HT1080 (cell line): ENCODE measurements at places on chromosomes 16 and 17.
A peak's percentile ranks its signal among the peaks of the same experiment; 100 is the strongest.

DNA sequence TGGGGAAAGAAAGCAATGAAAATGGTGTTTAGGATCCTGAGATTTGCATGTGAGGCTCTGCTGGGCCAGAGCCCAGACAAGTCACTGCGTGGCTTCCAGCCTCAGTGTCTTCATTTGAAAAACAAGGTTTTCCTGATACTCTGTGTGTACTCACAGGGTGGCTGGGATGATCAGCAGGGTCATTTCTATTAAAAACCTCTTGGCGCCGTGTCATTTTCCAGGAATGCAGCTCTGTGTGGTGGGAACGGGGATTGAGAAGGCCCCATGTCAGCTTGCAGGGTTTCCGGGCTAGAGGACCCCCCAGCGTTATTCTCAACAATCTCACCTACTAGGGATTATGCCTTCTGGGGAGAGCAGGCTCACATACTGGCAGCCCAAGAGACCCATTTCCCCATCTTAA lies 73.5 kb downstream of the FOXL1 start:
- peak; percentile 33 for DNase-seq

GRCh38 chr16:52568983-52569690 lies 22.2 kb upstream of the TOX3 start:
- no peak for DNase-seq

DNA sequence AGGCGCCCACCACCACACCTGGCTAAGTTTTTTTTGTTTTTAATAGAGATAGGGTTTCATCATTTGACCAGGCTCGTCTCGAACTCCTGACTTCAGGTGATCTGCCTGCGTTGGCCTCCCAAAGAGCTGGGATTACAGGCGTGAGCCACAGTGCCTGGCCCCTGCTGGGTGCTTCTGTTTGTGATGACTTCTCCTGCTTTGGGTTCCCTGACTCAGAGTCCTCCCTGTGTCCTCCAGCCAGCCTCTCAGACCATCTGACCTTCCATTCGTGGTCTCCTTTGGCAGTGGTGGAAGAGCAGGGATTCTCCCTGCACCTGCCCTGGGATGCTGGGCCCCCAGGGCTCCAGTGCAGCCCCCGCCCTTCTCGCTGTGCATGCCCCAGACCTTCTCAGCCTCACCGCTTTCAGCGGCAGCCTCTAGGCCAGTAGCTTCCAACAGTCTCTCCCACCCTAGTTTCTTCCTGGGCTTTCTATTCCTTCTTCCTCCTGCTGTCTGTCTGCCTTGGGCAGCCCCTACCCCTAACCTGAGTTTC lies 13.2 kb downstream of the BEAN1 start:
- DNase-seq, result no peak

GRCh38 chr17:40352779-40353394 lies 11.7 kb downstream of the GJD3 start:
- DNase-seq, result no peak

- peak; percentile 68 for DNase-seq
Measured at GRCh38 chr17:74768069-74768762, 7.9 kb downstream of the NAT9 start.

DNA sequence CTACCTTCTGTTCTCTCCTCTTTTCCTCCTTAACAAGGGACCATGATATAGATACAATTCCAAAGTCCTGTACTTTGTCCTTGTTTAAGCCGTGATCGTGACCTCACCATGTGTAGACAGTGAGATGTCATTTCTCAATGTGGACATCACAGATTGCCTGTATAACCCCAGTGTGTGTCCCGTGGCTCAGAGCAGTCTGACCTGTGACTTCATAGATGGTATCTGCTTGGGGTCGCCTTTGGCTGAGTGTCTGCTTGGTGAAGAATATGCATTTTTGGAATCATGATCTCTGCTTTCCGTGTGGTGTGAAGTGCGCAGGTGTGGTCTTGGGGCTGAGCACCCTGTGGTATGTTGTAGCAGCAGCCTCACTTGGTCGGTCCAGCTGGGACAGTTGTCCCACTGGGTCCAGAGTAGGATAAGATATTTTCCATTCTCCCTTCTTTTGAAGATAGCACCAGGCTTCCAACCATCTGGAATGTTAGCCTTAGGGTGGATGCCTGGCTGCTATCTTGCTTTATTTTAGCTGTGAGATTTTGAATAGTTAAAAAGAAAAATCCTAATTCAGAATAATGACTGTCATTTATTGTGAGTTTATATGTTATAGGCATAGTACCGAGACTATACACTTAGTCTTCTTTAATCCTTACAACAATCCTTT lies 13.4 kb downstream of the MSI2 start:
- DNase-seq, result no peak

- no peak for DNase-seq
Measured at GRCh38 chr17:65618516-65618915, 57.1 kb upstream of the AXIN2 start.

DNA sequence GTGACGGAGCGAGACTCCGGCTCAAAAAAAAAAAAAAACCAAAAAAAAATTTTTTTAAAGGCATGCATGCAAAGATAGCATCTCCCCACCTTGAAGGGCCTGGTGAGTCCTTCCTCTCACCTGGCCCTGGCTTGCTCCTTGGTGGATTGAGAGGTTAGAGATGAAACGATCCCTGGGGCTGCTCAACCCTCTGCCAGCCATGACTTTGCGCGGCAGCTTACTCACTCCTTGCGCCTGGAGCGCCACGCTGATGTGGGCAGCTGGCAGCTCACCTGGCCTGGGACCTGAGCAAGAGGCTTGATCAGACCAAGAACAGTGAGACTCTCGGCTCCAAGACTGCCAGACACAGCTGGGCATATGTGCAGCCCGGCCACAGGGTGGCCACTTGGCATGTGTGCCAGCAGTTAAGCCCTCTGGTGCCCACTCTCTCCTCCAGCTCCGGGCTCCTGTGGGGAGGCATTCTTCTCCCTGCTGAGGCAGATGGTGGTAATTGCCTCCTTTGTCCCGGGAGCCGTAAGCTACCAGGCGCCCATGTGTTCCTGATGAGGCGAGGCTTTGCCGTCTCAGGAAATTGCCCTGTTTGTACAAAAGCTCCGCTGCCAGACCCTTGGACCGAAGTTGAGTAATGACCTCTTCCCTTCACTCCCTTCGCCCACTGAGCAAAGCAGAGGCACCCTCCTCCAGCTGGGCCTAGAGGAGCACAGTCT lies 5.1 kb upstream of the EVPL start:
- no peak for DNase-seq

DNA sequence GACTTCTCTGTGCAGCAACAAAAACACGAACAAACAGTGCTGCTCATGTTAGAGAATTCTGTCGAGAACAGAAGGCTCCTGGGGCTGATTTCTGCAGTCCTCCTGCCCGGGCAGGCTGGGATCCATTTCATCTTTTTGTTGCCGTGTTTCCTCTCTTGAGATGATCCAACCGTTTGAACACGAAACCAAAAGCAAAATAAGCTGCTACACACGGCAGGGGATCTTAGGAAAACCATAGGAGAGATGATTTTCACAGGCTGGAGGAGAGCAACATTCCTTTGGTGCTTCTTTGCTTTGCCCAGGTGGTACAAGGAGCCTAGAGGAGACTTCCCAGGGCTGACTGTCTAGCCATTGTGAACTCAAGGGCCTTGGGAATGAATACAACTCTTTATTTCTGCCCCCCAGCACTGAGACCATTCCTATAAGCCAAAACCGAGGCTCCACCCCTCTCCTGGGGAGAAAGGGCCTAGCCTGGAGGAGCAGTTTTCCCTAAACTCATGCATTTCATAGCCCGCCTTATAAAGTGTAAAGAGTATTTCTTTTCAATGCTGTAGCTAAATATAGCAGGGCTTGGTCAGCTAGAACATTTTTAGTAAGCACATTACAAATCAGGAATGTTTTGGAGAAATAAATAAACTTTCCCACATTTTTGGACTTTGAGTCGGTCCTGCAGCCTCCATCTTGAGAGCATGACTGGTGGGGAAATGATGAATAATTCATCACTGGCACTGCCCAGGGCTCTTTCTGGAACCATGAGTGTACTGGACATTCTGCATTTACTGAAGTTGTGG lies 7.7 kb downstream of the FOXL1 start:
- peak; percentile 47 for DNase-seq

DNA sequence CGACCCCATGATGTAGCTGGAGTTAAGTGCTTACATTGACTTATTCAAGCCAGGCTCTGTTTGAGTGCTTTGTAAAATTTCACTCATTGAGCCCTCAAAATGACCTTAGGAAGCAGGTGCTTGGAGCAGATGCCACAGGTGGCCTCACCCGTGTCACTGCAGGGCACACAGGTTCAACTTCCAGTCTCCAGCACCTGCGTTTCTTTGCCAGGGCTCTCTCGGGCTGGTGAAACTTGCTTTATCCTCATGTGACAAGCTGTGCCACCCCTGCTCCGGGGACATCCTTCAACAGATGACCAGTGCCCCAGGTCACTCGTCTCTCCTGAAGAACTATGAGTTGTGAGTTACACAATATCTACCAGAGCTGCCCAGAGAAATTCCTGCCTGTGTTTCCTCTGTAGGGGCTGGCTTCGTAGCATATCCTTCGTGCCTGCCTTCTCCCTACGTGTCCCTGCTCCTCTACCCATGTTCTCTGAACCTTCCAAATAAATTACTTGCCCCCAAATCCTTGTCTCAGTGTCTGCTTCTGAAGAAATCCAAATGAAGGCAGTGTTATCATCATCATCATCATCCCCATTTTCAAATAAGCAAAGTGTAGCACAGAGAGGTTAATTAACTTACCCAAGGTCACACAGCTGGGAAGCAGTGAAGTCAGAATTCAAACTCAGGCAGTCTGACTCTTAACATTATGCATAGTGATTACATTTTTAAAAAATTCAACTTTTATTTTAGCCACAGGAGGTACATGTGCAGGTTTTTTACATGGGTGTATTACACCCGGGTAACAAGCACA lies 352.5 kb downstream of the NPIPA8 start:
- no peak for DNase-seq

GRCh38 chr17:79027925-79028491 lies 4.0 kb downstream of the C1QTNF1 start:
- peak; percentile 65 for DNase-seq

DNA sequence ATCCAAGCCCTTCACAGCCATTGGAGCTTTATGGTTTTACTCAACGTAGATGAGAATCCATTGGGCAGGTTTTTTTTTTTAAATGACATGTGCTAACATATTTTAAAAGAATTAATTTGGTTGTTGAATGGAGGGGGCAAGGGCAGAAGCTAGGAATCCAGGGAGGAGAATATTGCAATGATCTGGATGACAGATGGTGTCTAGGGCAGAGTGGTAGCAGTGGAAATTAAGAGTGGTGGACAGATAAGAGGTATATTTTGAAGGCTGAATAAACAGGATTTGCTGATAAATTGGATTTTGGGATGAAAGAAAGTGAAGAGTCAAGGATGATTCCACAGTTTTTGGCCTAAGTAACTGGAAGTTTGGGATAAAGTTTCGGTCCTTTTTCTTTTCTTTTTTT lies 54.8 kb upstream of the DHX40 start:
- no peak for DNase-seq

- no peak for DNase-seq
Measured at GRCh38 chr16:24035127-24035842, 199.5 kb downstream of the PRKCB start.

- DNase-seq, result no peak
Measured at GRCh38 chr17:71649941-71650350, 470.9 kb upstream of the SOX9 start.

DNA sequence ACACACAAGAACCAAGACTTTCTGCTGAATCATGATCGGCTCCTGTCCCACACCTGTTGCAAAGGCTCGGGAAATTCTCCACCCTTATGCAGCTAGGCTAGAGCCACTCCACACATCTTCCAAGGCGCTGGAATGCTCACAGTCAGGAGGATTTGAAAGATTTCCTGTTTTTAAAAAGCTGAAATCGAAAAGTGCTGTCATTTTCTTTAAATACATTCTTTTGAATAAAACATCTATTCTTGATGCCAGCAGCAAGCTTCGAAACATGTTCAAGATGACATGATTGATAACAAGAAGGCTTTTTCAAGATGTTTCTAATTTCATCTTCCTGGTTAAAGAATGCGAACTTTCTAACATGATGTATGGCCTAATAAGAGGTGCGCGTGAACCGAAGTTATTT lies 219.7 kb upstream of the CDH5 start:
- DNase-seq, result no peak

DNA sequence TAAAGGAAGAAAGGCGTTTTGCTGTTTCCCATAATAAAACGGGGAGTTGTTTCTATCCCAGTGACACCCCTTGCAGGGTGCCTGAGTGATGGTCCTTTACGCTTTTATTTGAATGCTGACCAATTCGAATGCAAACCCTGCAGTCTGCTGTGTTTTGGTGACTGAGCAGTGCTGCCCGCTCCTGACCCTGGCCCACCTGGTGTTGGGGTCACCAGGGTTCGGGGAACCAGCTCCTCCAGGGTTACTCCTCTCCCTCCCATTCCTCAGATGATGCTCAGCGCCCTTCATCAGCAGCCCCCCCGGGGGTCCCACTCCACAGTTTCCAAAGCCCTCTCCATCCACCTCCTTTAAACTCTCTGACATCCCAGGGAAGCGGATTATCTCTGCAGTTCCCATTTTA lies 6.0 kb downstream of the CA4 start:
- no peak for DNase-seq

DNA sequence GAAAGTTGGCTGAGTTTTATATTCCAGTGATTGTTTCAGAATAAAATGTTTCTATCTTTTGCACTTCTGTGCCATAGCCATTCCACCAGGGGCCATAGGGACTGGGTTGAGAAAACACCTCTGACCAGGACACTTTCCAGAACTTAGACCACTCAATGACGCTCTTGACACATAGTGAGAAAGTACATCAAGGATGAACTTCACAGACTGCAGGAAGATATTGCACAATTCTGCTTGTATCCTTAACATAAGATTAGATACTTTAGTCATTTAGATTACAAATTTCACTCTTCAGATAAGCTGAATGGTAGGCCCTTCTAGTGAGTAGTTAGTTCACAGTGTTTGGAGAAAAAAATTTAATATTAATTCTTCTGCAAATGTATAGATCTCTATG lies 13.0 kb upstream of the MPHOSPH6 start:
- DNase-seq, result no peak
